Posterior vena cava (tissue), 2 donors: ENCODE measurements at places on chromosomes 16 and 17.
A peak's percentile ranks its signal among the peaks of the same experiment; 100 is the strongest.

DNA sequence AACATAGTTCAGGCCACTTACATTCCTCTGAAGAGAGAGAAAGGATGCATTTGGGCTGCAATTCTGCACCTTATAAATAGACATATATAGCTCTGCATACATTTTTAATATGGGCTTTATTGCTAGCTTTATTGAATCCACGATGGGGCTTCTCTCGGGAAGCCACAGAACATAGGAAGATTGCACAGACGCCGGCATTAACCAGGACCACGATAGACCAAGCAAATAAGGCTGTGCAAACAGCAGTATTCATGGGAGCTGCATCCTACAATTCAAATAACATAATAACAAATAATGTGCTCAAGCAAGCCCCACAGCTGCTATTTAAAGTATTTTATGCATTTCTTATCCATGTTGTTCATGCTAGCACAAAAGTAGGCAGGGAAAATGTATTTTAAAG is 432.3 kb downstream of the TMEM114 start:
- no peak for DNase-seq

- peak; percentile 71 for DNase-seq
These were observed 13.5 kb downstream of the FBXO31 start for GRCh38 chr16:87369796-87370719.

DNA sequence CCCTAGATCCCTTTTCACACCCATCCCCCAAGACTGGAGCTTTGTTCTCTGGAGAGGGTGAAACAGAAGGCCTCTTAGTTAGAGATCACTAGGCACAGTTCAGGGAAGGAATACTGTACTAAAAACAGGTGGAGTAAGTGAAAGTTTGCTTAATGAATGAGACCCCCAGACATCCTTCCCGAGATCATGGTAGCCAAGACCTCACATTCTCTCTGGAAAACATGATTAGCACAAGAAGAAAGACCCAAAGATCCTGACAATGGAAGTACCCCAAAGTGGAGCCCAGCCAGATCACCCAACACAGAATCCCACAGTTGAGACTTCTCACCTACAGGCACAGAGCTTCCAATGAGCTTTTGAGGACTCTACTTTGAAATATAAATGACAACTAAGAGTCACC is 3.4 kb upstream of the CMTM4 start:
- no peak for DNase-seq

GRCh38 chr16:89335803-89336485 is 118.4 kb downstream of the ZNF778 start:
- peak; percentile 51 for DNase-seq

- no peak for DNase-seq
These were observed 401.1 kb downstream of the UTP18 start for GRCh38 chr17:51661403-51661802.

DNA sequence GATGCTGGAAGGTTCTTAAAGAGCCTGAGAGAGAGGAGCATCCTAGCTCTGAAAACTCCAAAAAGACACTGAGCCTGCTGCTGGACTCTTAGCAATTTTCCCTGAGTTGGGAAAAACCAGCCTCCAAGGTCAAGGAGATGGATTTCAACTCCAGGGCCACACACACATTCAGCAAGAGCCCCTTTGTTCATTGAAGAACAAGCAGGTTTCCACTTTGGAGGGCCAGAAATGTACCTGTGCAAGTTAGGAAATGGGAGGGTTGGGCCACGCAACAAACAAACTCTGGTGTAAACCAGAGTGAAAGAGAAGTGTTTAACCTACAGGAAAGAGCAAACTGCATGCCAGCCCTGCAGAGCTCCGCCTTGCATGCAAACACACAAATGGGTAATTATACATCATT is 264.8 kb upstream of the RPL38 start:
- no peak for DNase-seq
